ENCODE measurements at places on chromosomes 16 and 17.
A peak's percentile ranks its signal among the peaks of the same experiment; 100 is the strongest.

- DNase-seq = no peak
Observed at GRCh38 chr17:44010966-44011647, 3.7 kb downstream of the TMEM101 start.

GRCh38 chr16:74019612-74020011 is 277.0 kb upstream of the PSMD7 start:
- DNase-seq = no peak

DNA sequence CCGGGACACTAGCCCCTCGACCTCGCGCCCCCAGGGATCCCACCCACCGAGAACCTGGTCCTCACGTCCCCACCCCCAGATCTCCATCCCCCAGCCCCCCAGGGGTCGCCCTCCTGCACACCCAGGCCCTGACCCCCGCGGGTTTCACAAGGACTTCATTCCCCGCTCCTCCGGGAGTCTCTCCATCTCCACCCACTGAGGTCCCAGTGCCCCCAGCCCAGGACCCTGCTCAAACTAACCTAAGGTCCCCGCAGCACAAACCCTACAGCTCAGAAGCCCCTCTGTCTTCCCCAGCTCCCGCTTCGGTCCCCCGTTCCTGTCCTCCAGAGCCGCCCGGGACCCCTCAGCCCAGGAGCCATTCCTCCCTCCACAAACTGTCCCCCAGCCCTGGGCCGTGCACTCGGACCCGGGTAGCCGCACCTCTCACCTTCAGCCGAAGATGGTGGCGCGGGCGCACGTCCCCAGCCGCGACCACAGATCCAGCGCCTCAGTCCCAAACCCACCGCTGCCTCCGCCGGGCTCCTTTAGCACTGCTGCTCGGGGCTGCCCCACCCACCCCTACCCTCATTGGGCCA is at the start of gene MYH10:
MYH10 (minus strand) TSS at position 499 of the 575 bp plus-strand sequence. CDS start 7,479 bp downstream, outside the sequence.
- DNase-seq = peak; percentile 4

- no peak for DNase-seq
Observed at GRCh38 chr16:4957420-4957719, 760 bp upstream of the SEC14L5 start.

DNA sequence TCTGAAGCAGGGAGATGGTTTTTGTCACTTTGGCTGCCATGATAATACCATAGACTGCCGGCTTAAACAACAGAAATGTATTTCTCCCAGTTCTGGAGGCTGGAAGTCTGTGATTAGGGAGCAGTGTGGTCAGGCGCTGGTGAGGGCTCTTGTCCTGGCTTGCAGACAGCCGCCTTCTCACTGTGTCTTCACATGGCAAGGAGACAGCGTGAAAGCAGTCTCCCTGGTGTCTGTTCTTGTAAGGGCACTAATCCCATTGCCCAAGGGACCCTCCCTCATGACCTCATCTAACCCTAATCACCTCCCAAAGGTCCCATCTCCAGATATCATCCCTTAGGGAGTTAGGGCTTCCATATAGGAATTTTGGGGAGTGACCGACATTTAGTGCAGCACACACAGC is 167.0 kb downstream of the ENGASE start:
- no peak for DNase-seq

- DNase-seq = no peak
Observed at GRCh38 chr17:40064971-40065768, 2.4 kb downstream of the THRA start.

GRCh38 chr16:27717726-27718125 is 167.8 kb downstream of the KATNIP start:
- no peak for DNase-seq
